GM04504 (cell line): ENCODE measurements at places on chromosomes 1 and 21.

GRCh38 chr1:40266786-40267535 is 8.9 kb downstream of the ZMPSTE24 start:
- DNase-seq, result no peak

DNA sequence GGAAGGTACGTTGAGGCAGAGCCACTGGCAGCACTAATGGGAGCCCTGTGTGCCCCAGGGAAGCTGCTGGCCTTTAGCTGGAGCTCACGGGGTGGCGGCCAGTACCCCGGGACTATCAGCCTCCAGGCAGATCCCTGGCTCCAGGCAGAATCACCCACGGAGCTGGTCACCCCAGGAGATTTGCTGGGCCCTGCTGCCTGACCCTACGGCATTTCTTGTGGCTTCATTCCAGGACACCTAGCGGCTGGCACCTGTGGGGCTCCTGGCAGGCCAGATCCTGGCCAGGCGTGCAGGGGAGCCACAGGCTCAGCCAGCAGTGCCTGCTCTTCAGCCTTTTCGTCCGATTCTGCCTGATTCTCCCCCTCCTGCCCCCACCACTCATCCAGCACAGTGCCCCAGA is 7.1 kb downstream of the PADI1 start:
- DNase-seq, result no peak

GRCh38 chr1:228833911-228834688 is 98.8 kb downstream of the RHOU start:
- no peak for DNase-seq

DNA sequence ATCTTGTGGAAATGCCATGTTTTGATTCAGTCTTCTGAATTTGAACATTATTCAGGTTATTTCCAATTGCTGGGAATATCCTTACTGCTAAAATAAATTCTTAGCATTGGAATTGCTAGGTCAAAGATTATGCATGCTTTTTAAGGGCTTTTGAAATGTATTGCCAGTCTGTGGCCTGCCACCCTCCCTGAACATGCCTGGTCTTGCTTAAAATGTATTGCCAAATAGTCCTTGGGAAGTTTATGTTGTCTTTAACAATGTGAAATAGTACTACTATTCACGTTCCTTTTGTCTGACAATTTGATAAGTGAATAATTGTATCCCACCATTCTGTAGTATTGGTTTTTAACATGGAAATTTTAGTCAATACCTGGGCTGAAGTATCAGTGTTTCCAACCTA is 13.6 kb downstream of the TARDBP start:
- no peak for DNase-seq

DNA sequence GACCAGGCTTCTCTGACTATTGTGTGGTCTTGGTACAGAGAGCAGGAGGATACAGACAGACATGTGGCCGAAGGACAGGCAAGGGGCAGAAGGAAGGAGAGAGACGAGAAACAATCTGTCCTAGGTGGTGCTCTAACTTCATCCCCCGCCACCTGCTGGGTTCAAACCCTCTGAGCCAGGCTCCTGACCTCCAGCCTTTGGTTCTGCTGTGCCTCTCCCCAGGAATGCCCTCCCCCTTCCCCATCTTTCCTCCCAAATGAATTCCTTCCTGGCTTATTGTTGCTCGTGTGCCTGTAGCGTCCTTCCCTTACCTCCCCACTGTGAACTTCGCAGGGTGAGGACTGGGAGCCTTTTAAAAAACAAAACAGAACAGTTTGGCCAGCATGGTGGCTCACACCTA is 5.4 kb downstream of the TCEA3 start:
- DNase-seq, result no peak

DNA sequence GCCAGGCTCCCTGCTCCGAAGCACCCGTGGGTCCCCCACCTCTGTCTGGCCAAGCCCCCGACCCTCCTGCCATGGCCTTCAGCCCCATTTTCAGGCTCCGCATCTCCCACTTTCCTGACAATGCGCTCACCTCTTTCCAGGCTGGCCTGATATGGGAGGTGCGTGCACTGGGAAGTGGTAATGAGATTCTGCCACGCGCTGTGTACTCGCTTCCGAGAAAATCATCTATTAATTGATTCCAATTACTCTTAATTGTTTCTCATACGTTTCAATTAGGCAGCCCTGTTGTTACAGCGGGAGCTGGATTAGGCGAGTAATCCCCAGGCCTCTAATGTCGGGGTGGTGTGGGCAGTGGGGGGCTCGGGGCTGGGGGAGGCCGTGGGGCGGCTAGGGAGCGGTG is 122.4 kb upstream of the ARHGEF16 start:
- DNase-seq, result no peak

DNA sequence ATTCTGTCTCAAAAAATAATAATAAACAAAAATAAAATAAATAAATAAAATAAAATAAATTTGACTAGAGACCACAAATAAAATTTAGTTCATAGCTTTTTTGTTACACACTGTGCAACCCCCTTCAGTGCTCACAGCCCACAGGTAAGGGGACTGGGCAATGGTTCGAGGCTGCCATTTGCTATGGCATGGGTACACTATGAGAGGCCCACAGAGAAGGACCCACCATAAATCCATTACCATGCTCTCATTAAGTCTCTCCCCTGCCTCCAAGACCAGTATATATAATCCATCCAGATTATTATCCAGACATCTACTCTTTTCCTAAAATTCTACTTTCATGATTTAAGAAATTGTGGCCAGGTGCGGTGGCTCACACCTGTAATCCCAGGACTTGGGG is 8.7 kb upstream of the RIT1 start:
- DNase-seq, result no peak

DNA sequence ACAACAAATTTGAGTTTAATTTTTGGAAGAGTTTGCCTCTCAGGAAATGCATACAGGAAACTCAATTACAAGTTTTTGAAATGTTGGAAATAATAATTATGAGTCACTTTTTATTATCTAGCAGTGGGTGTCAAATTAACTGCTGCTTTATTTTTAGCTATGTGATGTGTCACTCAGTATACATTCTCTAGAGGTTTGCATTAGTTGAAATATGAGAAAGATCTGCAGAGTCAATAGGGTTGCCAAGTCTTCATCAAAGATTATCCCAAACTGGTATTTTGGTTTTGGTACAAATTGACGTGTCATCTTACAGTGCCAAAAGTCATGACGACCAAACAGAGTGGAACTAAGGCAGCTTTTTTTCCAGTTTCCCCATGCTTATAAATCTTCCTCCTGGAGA is 54.3 kb upstream of the DIPK1A start:
- DNase-seq, result no peak

DNA sequence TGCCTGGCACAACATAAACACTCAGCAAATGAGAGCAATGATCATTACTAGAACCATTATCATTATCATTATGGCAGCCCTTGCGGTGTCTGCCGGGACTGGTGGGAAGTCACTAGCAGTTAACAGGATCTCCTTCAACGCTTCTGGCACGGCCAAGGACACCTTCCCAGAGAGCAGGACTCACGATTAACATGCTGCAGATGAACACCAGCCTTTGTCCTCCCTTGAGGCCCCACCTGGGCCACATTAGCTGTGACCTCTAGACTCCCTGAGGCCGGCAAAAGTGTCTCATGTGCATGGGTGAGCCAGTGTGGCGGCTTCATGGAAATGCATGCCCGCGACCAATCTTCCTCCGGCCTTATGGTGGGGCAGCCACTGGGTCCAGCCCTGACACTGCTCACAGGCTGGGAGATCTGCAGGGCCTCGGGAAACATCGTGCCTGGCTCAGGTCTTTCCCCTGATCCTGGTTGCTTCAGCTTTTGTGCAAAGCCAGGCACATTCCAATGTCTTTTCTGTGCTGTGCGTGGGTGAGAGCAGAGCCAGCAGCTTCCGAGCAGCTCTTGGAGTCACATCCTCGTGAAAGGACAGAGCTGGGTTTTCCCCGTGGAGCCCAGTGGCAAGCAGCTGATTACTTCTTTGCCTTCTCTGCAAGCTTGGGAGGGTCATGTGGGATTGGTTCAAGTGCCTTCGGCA is 107.3 kb downstream of the HMGB4 start:
- no peak for DNase-seq

- no peak for DNase-seq
Measured at GRCh38 chr1:217315346-217315745, 315.5 kb downstream of the GPATCH2 start.

GRCh38 chr21:35284199-35284598 is 235.1 kb upstream of the RUNX1 start:
- no peak for DNase-seq

GRCh38 chr1:36889478-36890226 is 144.7 kb downstream of the GRIK3 start:
- no peak for DNase-seq

GRCh38 chr21:43268086-43268803 is 99.4 kb downstream of the CRYAA start:
- DNase-seq, result no peak

DNA sequence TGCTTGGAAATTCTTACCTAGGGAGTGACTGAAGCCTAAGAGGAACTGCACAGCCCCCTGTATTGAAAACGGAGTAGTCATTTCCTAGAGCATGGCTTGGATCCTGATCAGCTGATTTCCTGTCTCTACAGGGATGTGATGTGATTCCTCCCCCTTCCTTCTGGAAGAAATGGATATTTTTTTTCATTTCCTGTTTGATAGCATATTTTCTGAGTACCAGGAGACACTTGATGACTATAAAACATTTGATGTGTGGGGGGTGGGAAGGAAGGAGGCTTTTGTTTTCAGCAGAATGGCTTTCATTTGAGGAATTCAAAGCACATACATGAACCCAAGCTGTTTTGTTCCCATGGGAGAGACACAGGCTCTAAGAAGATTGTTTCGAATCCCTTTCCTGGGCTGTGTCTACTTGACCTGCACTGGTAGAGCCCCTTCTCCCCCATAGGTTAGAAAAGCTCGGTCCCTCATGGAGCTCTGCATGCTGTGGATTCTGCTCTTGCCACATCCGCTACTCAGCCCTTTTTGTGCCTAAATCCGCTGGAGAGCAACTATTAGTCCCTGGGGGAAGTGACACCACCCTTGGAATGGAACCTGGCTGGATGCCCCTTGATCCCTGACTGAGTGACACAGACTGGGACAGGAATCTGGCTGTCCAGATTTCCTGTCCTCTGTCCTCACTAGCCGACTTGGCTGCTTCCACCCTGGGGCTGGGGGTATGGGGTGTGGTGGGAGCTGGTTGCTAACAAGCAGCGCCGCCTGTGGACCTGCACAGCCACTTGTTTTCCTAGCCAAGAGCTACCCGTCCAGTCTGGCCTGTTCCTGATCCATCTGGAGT is 71.8 kb upstream of the MACF1 start:
- DNase-seq, result no peak
